ENCODE measurements at places on chromosomes 11 and 22.

DNA sequence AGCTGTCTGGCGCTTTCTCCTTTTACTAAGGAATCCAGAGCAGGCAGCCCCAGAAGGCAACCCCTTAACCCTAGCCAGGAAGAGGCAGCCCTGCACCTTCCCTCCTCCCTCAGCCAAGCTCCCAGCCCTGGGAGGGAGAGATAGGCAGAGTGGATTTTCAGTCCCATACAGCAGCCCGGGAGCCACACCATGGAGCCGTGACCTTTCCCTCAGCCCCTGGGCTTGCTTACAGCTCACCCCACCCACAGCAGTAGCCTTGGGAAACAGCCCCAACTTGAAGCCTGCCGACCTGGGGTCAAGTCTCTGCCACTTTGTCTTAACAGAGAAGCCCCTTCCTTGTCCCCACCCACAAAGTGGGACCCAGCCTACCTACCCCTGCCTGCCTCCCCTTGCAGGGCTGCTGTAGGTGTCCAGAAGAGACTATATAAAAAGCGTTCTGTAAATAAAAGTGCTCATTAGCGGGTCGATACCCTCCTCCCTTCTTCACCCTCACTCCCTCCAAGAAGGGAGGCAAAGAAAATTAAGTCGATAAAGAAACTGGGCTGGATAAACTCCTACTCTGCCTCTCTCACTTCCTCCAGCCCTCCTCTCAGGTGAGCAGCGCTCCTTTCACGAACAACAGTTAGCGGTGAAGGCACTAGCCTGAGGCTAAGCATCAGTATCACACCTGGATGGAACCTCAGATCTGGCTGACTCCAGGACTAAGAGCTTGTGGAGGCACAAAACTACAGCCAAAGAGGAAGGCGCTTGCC is 4.2 kb downstream of the TST start:
- no peak for DNase-seq

GRCh38 chr22:39146256-39147101 is 6.0 kb downstream of the CBX7 start:
- no peak for DNase-seq

GRCh38 chr22:47230251-47230650 is 467.8 kb downstream of the TBC1D22A start:
- DNase-seq = no peak

DNA sequence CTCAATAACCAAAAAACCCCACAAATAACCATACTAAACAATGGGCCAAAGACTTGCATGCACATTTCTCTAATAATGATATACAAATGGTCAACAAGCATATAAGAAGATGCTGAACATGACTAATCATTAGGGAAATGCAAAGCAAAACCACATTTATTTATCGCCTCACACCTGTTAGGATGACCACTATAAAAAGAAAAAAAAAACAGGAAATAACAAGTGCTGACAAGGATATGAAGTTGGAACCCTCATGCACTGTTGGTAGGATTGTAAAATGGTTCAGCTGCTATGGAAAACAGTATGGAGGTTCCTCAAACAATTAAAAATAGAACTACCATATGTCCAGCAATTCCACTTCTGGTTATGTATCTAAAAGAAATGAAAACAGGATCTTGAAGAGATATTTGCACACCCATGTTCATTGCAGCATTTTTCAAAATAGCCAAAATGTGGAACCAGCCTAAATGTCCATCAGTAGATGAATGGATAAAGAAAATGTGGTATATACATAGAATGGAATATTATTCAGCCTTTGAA is 66.2 kb downstream of the AMBRA1 start:
- no peak for DNase-seq

DNA sequence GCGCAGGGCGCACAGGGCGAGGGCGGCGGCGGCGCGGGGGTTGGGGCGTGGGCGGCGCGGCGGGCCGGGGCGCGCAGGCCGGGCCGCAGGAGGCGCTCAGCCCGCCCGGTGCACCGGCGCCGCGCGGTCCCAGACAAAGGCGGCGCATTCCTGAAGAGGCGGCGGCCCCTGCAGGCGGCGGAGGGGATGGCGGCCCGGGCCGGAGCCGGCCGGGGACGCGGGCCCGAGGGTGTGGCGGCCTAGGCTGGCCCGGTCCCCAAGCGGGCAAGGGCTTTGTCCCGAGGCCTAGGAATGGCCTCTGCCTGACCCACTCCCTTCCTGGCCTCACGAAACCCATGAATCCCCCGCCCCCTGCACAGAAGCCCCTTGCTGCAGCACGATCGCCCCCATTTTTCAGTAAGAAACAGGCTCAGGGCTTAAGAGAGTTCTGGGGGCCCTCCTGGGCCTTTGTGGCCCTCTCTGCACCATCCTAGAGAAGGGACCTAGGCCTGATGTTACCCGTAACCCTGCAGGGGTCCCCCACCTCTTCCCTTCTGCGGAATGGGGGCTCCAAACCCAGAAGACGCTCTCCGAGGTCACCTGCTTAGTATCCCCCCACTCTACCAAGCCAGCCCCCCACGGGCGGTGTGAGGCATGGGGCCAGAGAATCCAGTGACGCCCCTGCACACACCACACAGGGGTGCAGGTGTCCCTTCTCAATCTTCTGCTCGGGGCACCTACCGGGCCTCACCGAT is at the start of gene RTN4R:
Gene RTN4R, minus strand, starts transcription at position 40 of the 734 bp plus-strand sequence. CDS start 226 bp downstream, outside the sequence.
- DNase-seq = peak; percentile 65

GRCh38 chr11:134252346-134253187 is 585 bp downstream of the THYN1 start:
- peak; percentile 37 for DNase-seq

DNA sequence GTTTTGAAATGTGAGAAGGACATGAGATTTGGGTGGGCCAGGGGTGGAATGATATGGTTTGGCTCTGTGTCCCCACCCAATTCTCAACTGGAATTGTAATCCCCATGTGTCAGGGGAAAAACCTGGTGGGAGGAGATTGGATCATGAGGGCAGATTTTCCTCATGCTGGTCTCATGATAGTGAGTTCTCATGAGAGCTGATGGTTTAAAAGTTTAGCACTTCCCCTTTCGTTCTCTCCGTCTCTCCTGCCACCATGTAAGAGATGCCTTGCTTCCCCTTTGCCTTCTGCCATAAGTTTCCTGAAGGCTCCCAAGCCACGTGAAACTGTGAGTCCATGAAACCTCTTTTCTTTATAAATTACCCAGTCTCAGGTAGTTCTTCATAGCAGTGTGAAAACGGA is 113.5 kb downstream of the FCHSD2 start:
- DNase-seq = no peak

DNA sequence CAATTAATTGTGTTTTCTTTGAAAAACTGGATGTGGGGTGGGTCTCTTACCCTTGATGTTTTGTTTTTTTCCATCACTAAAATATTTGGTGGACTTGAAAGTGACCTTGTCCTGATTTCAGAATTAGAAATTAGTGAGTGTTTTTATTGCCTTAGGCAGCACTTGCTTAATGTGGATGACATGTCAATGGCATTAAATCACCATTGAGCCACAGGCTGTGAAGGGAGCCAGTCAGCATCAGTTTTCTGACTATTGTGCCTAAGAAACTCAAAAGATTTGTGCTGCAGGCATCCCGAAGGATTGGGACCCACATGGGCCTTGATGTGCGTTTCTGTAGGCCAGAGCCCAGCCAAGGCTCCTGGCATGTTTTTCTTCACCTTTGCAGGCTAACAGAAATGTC is 53.8 kb downstream of the SWAP70 start:
- DNase-seq = no peak

- no peak for DNase-seq
Observed at GRCh38 chr11:103601225-103601846, 435.1 kb upstream of the DDI1 start.

GRCh38 chr11:73781303-73781702 is 6.4 kb upstream of the MRPL48 start:
- DNase-seq = no peak

GRCh38 chr11:10556590-10556989 is 11.9 kb downstream of the LYVE1 start:
- no peak for DNase-seq

DNA sequence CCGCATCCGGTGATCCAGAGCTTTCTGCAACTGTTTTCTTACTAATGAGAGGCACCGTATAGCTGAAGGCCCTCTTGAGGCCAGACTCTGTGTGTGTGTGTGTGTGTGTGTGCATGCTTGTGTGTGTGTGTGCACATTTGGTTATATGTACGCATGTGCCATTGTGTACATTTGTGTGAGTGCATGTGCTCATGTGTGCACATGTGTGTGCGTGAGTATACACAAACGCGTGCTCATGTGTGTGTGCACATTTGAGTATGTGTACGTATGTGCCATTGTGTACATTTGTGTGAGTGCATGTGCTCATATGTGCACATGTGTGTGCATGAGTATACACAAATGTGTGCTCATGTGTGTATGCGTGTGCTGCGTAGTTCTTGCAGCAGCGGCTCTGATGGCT is 12.3 kb upstream of the FGF19 start:
- no peak for DNase-seq

DNA sequence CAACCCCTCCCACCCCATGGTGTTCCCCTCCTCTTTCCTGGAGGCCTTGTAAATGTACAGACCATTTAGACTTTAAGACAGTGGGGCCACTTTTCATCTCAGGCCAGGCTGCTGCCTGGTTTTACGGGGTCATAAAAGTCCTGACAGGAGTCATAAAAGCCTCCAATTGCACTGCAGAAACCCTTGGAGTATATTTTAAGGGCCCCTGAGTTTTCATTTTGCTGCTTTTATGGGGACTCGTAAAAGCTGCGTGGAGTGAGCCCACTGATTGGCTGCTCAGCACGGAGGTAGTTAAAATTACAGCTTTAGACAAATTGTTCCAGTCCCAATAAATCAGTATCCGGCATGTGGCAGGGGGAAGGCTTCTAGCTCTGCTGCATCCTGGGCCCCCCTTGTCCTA is 627.6 kb downstream of the NTM start:
- no peak for DNase-seq

DNA sequence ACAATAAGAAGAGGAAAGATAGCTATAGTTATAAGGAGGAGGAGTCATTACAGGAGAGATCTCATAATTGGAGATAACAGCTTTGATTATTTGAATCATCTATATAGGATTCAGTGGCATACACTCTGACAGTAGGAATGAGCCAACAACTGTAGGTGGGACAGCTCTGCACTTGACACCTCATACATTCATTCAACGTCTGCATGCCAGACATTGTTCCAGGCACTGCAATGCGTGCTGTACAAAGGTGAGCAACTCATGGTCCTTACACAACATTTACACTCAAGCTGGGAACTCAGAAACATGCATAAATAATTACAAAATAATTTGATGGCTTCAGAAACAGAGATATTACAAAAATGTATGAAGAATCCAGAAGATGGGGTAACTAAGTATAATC is 154.3 kb downstream of the MSANTD4 start:
- DNase-seq = no peak

- no peak for DNase-seq
Observed at GRCh38 chr11:14262271-14262846, 96.6 kb downstream of the RRAS2 start.

- DNase-seq = no peak
Observed at GRCh38 chr11:76699451-76700091, 29.0 kb upstream of the LRRC32 start.

GRCh38 chr11:84963240-84963639 is 663.9 kb downstream of the DLG2 start:
- no peak for DNase-seq

DNA sequence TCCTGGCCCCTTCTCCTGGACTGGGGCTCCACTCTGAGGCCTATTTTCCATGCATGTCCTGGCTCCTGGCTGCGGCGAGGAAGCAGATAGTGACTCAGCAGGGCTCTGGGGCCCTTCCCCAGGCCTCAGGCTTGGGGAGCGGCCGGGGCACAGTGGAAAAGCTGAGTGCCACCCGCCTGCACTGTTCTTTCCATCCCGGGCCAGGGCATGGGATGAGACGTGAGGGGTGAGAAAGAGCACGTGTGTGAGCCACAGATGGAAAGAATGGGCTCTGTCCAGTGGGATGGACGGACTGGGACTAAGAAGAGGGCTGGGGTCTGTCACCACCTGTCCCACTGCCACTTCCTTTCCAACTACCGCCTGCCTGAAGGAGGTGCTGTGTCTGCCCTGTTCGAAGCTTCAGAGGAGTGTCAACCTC is 12.8 kb downstream of the SLC37A2 start:
- no peak for DNase-seq

DNA sequence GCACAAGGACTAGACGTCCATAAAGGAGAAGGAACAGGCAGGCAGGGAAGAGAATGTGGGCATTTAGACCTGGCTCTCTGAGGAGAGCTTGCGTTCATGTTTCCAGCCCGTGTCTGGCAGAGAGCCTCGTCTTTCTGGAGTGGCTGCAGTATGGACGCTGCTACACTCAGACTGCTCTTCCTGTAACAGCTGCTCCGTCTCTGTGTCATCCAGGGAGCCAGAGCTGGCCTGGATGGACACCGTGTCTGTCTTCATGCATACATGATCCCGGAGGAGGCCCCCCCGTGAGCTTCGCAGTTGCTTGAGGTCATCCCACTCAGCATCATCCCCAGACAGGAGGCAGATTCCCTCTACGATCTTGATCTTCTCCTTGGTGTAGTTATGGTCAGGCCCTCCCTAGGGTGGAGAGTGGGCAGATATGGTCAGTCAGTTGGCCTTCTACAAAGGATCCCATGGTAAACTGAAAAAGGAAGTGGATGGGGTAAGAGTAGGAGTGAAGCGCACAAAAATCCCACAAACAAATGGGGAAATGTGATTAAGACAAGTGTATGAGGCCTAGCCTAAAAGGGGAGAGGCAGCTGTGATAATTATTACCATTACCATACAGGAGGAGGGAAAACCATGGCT is 13.0 kb upstream of the CKAP5 start:
- DNase-seq = no peak
